ENCODE measurements at places on chromosomes 6 and 20.

- no peak overlapping the region for H3K4me3 ChIP-seq
- H3K4me1 ChIP-seq: peaks cover 11% of the 10 kb centered on the region
- H3K27me3 ChIP-seq: no peaks in the 10 kb centered on the region
- no peak overlapping the region for H3K27ac ChIP-seq
- no peaks in the 10 kb centered on the region for H3K36me3 ChIP-seq
- DNase-seq: no peak
These were observed 95.3 kb downstream of the OR2B2 start for GRCh38 chr6:27816906-27817305.

DNA sequence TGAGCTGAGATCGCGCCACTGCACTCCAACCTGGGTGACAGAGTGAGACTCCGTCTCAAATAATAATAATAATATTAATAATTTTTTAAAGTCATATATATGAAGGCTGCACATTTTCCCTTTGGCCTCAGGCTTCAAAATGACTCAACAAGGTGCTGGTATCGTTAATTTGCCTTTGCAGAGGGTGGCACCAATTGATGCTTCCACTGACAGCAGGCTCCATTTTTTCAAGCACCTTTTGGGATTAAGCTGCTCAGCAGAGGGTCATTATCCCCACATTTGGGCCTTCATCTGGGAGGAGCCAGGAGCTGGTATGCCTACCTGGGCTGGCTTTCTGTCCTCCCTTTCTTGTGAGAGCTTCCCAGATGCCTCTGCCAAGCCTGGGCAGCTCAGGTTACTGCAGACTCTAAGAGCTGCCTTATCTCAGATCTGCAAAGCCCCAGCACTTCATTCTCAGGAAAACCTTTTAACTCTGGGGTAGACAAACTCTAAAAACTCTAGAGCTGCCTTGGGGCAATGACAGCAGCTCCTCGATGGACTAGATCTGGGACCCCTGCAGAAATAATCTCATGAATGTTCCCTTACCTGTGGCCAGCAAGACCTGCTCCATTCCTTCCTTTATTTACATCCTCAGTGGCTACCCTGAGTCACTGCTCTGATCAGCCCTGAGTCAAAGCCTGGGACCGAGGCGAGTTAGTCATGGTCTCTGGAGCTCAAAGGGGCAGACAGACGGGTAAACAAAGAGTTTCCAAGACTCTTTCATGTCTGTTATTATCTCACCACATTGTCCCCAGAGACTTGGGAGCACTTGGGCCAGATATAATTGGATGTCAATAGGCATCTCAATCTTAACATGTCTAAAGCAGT is 80.0 kb upstream of the EYA2 start:
- DNase-seq: no peak
- H3K27me3 ChIP-seq: peaks cover 22% of the 10 kb centered on the region
- H3K4me3 ChIP-seq: no peak overlapping the region
- H3K4me1 ChIP-seq: no peaks in the 10 kb centered on the region

DNA sequence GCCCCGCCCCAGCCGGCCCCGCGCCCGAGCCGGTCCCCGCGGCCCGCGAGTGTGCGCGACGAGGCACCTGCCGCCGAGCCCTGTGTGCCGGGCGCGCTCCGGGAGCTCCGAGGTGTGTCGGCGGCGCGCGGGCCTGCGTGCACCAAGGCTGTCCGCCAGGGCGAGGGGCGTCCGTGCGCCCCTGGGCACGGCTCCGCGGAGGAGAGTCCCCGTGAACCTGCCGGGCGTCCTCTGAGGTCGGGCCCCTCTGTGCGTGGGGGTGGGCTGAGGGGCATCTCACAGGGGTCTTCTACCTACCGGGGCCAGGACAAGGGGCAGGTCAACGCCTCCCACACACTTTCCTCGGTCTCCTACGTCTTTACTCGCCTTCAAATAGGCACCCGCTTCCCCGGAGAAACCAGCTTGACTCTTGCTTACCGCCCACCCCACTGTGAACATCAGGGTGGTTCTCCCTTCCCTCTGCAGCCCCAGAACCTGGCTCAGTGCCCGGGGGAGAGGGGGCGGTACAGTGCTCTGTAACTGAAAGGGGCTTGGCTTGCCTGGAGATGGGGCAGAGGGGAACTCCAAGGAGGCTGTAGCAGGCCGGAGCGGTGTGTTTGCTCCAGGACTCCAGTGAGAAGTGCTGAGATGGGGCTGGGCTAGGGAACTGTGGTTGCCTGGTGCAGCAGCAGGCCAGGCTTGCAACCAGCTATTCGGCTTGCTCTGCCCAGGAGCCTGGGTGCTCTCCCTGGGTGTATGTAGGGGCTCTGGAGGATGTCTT is at the start of gene SAMD10:
Gene SAMD10, minus strand, starts transcription at position 86 of the 760 bp plus-strand sequence. CDS start 175 bp downstream, outside the sequence.
- H3K4me1 ChIP-seq: peaks cover 30% of the 10 kb centered on the region
- DNase-seq: peak; percentile 81
- peak within 1 kb of the TSS; percentile 69 for H3K27ac ChIP-seq
- H3K36me3 ChIP-seq: no peaks in the 10 kb centered on the region
- H3K27me3 ChIP-seq: no peaks in the 10 kb centered on the region

DNA sequence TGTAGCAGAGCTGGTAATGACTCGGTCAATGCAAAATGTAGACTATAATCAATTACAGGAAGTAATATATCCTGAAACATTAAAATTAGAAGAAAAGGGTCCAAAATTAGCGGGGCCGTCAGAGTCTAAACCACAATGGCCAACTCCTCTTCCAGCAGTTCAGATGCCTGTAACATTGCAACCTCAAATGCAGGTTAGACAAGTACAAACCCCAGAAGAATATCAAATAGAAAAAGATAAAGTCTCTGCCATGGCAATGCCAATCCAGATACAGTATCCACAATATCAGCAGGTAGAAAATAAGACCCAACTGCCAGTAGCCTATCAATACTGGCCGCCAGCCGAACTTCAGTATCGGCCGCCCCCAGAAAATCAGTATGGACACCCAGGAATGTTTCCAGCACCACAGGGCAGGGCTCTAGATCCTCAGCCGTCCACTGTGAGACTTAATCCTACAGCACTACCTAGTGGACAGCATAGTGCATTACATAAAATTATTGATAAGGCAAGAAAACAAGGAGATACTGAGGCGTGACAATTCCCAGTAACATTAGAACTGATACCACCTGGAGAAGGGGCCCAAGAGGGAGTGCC is 158.4 kb downstream of the GPX5 start:
- peaks cover 40% of the 10 kb centered on the region for H3K27me3 ChIP-seq
- no peaks in the 10 kb centered on the region for H3K4me1 ChIP-seq
- peak; percentile 53 for DNase-seq
- H3K4me3 ChIP-seq: no peak overlapping the region
- H3K36me3 ChIP-seq: no peaks in the 10 kb centered on the region

DNA sequence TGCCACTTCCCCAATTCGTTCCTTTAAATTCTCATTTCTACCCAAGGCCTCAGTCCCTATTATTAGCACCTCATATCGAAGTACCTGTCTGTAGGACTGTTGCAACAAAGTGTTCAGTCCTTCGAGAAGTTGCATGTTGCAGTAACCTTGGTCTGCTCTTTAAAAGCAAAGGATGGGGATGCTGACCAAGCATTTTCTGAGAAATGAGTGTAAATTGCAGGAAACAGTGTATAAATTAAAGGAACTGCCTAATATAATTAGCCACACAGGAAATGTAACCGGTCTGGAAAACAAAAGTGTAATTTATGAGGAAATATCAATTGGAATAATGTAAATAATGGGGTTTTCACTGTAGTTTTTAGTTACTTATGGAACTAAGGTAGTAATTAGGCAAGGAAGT is 261.9 kb upstream of the ARID1B start:
- H3K27ac ChIP-seq: no peak overlapping the region
- no peaks in the 10 kb centered on the region for H3K4me1 ChIP-seq
- no peaks in the 10 kb centered on the region for H3K36me3 ChIP-seq
- no peaks in the 10 kb centered on the region for H3K27me3 ChIP-seq
- H3K4me3 ChIP-seq: no peak overlapping the region

DNA sequence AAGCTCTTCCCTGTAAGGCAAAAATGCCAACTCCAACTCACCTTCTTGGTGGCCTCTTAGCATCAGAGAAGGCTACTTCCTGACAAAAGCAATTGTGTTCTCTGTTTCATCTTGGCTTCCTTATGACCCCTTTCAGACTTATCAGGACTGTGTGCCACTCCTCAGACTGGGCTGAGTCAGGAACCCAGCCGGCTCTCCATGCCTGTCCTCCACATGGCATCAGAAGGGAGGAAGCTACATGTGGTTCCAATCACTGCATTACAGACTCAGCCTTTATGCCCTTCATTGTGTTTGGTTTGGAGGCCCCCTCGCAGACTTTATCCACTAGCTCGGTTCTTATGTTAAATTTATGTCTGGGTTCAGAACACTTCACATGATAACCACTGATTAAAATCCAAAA is 142.5 kb downstream of the SLC24A3 start:
- no peaks in the 10 kb centered on the region for H3K27me3 ChIP-seq
- DNase-seq: no peak
- H3K4me3 ChIP-seq: no peak overlapping the region
- no peak overlapping the region for H3K27ac ChIP-seq

DNA sequence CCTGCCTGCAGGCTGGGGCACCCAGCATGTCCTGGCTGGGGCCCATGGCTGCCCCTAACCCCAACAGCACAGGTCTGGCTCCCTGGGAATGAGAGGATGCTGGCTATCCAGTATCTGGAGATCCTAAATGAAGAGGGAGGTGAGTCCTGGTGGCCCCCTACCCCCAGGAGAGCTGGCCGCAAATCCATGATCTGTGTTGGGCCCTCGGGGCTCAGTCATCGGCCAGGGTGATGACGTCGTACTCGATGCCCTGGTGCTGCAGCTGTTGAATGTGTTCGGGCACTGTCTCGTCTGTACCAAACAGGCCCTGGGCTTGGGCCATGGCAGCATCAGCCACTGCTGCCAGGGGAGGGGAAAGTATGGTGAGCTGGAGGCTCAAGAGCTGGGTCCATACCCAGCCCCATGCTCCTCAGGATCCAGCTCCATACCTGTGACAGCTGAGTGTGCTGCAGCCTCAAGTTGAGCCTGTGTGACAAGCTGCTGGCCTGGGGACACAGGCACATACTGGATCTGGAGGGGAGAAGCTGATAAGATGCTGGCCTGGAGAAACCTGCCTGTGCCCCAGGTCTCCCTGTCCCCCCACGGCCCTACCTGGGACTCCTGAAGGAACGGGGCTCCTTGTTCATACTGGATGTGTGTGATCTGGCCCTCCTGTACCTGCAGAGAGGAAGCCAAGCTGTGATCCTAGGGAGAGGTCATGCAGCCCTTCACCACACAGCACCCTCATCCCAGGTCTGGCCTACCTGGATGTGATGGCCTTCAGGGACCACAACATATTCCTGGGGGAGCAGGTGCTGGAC is 14.5 kb downstream of the PCIF1 start:
- no peaks in the 10 kb centered on the region for H3K4me1 ChIP-seq
- H3K4me3 ChIP-seq: no peak overlapping the region
- H3K27ac ChIP-seq: no peak overlapping the region
- no peaks in the 10 kb centered on the region for H3K27me3 ChIP-seq
- H3K36me3 ChIP-seq: peaks cover 2% of the 10 kb centered on the region
- peak; percentile 22 for DNase-seq

DNA sequence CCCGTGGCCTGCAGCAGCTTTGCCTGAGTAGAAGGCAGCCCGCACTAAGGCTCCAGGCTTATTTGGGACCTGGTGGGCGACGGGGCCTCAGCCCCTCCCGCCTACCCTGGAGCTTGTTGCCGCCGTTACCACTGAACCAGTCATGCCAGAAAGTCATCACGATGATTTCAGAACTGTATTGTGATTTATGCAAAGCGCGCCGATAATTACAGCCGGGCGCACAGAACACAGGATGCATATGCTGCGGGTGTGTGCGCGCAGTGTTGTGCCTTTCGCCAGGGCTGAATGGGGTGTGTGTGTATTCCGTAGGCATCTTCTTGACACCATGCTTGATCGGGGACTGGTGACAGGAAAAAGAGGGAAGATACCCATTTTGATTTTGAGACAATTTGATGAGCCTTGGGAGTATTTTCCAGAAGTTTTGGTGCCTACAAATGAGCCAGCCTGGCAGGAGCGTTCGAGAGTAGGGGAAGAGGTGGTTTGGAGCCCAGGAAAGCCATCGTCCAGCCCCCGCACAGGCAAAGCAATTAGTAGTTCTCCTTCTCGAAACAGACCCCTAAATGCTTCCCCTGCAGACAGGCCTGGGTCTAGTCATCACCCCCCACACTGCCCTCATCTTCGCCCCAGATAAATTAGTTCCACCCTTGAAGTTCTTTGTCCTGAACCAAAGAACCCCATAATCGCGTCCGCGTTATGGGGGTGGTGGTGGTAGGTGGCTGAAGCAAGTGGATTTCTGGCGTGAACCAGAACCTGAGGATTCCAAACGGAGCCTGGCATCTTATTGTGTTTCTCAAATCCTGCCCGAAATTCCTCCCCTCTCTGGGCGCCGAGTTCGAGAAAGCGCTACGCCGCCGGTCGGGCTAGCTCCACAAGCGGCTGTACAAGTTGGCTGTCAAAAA is 1.9 kb upstream of the NR2E1 start:
- peak; percentile 51 for DNase-seq
- H3K27ac ChIP-seq: no peak overlapping the region
- no peaks in the 10 kb centered on the region for H3K27me3 ChIP-seq
- no peak overlapping the region for H3K4me3 ChIP-seq

DNA sequence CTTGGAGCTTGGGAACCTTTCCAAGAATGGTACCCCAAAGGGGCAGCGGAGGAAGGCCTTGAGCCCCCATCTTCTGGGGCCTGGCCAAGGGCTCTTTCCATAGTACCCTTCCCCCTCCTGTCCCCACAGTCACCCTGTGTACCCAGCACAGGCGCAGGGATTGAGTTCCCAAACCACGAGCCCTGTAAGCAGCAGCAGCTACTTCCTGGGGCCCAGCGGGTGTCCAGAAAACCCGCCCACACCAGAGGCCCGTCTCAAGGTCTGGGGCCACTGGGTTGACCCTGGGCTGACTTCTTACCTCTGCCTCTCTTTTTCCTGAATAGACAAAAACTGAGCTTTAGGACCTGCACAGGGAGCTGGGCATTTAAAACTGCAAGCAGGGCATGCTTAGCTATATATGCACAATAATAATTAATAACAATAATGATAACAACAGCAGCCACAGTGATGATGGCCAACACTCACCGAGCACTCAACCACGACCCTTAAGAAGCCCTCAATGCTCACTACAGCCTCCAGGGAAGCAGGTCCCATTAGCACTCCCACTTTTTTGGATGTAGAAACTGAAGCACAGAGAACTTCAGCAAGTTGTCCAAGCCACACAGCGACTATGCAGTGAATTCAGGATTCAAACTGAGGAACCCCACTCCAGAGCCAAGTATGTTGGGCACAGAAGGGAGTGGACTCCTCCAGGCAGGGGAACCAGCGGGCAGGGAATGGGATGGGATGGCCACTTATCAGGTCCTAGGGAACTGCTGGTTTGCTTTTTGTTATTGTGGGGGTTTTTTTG is 14.5 kb downstream of the NOL4L start:
- DNase-seq: no peak
- H3K4me3 ChIP-seq: no peak overlapping the region

DNA sequence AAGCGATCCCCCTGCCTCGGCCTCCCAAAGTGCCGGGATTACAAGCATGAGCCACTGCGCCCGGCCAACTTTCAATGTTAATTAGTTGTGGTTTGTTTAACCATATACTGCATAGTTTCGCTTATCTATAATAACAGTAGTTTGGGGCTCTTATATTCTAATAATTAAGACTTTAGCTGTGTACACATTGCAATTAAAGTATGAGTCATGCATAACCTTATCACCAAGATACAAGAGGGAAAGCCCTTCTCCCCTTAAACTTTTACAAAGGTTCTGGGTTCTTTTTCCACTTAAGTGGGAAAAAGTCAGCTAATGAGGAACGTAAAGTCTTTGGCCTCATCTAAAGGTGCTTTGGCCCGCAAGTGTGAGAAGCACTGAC is 3.2 kb upstream of the MCCD1 start:
- H3K4me3 ChIP-seq: no peak overlapping the region
- no peak for DNase-seq
- H3K27ac ChIP-seq: no peak overlapping the region
- no peaks in the 10 kb centered on the region for H3K27me3 ChIP-seq
